ENCODE measurements at places on chromosomes 6 and 20.
A peak's percentile ranks its signal among the peaks of the same experiment; 100 is the strongest.

GRCh38 chr6:161673026-161673425, 399.2 kb upstream of the AGPAT4 start:
- H3K36me3 ChIP-seq: no peaks in the 10 kb centered on the region
- H3K4me1 ChIP-seq: peaks cover 2% of the 10 kb centered on the region
- no peak for DNase-seq
- no peak overlapping the region for H3K27ac ChIP-seq
- H3K4me3 ChIP-seq: no peak overlapping the region

GRCh38 chr6:39362487-39362865, 40.0 kb upstream of the KCNK16 start:
- H3K4me3 ChIP-seq: no peak overlapping the region
- peaks cover 4% of the 10 kb centered on the region for H3K27me3 ChIP-seq
- no peaks in the 10 kb centered on the region for H3K36me3 ChIP-seq
- H3K4me1 ChIP-seq: peaks cover 3% of the 10 kb centered on the region
- no peak overlapping the region for H3K27ac ChIP-seq
- no peak for DNase-seq

- H3K36me3 ChIP-seq: peaks cover 5% of the 10 kb centered on the region
- no peak for DNase-seq
- H3K27me3 ChIP-seq: peaks cover 2% of the 10 kb centered on the region
- H3K4me1 ChIP-seq: no peaks in the 10 kb centered on the region
- no peak overlapping the region for H3K4me3 ChIP-seq
Observed at GRCh38 chr6:44086931-44087574, 40.2 kb downstream of the MRPL14 start.

DNA sequence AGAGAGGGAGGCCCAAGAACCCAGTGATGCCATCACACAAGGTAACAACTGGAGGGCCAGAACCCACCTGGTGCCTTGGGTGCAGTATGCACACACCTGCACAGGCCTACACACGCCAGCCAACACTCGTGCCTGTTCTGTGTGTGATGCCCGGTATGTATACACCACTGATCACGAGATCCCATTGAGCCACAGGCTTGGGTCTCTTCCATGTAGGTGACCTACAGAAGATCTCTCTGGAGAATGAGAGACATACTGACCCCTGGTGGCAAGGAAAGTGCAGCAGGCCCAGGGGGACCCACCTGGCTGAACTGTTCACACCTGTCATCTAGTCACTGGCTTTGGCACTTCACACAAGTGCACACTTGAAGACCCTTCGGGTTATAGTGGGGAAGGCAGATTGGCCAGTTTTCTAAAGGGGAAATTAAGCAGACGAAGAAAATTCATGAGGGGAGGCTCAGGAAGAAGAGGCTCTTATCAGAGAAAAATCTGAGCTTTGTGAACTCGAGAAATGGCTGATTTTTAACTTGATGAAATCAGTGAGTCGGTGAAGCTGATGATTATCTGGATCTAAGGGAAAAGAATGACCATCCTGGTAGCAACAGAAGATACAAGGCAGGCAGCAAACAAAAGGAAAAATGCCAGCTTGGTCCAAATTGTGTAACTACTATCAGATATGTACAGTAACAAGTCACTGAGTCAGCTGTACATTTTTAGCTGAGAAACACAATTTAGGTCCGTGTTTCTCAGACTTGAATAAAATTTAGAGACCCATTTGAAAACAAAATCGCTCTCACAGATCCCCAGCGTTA, 69.1 kb upstream of the PBOV1 start:
- H3K27me3 ChIP-seq: peaks cover 2% of the 10 kb centered on the region
- peak; percentile 12 for DNase-seq
- no peaks in the 10 kb centered on the region for H3K4me1 ChIP-seq
- H3K27ac ChIP-seq: no peak overlapping the region

DNA sequence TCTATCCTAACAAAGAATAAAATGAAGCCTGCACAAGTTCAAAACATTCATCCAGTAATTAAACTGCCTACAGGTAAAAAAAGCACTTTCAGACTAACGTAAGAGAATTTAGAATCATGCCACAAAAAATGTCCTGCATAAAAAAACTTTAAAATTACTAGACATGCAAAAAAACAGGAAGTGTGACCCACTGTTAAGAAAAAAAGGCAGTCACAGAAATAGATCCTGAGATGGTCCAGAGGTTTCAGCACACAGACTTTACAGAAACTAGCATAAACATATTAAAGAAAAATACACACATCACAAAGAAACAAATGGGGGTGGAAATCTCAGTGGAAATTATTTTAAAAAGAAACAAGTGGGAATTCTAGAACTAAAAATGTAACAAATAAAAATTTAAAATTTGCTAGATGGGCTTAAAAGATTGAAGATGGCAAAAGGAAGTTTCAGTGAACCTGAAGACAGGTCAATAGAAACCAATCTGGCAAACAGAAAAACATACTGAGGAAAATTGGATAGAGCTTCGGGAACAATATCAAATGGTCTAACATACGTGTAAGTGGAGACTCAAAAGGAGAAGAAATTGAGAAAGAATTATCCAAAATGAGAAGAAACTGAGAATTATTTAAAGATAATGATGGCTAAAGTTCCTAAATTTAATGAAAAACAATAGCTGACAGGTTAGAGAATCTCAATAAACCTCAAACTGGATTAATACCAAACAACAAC, 3.4 kb upstream of the ZNF133 start:
- H3K36me3 ChIP-seq: peaks cover 15% of the 10 kb centered on the region
- H3K27ac ChIP-seq: no peak overlapping the region
- peaks cover 25% of the 10 kb centered on the region for H3K27me3 ChIP-seq
- DNase-seq: no peak
- H3K4me3 ChIP-seq: no peak overlapping the region

DNA sequence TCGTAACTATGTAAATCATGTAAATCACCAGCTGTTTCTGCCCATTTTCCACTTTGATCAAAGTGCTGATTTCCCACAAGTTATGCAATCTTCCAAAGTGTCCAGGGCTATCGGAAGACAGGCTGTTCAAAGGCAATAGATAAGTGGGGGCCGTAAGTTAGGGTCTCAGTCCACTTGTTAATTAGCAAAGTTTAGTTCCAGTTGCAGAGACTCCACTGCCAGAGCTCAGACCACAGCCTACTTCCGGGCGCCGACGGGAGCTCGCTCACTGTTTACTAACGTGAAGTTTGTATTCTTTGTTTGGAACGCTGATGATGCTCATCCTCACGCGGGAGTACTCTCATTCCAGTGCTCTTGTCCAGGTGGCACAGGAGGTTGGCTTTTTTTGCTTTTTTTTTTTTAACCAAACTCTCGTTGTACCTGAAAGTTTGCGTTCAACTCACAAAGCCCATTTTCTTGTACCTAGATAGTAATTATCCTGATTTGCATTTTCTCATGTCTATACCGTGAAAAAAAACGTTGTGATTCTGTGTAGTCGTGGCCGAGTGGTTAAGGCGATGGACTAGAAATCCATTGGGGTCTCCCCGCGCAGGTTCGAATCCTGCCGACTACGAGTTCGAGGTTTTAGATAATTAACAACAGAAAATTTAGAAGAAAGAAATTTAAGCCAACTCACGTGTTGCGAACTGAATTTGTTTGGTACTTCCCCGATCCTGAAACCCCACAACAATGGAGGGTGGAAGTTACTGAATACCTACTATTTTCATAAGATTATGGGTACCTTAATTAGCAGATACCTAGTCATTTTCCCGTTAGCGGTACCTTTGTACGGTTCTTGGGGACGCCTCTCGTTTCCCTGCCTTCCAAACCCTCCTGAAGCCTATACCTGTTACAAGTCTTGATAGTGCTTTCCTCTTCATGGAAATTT, 29.9 kb upstream of the ZNF184 start:
- peak overlapping the region; percentile 87 for H3K4me3 ChIP-seq
- H3K27ac ChIP-seq: peak overlapping the region; percentile 33
- no peaks in the 10 kb centered on the region for H3K36me3 ChIP-seq

DNA sequence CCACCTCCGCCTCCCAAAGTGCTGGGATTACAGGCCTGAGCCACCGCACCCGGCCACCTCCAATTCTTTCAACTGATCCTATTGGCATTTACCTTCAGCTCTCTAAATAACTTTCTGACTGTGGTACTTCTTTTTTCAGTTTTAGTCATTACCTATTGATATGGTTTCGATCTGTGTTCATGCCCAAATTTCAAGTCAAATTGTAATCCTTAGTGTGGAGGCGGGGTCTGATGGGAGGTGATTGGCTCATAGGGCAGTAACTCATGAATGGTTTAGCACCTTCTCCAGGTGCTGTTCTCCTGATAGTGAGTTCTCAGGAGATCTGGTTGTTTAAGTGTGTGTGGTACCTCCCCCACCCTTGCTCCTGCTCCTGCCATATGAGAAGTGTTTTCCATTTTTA, 140.9 kb downstream of the LPA start:
- no peak overlapping the region for H3K27ac ChIP-seq
- H3K36me3 ChIP-seq: no peaks in the 10 kb centered on the region
- DNase-seq: no peak
- peaks cover 26% of the 10 kb centered on the region for H3K4me1 ChIP-seq

GRCh38 chr6:89959883-89960282, 65.6 kb downstream of the GJA10 start:
- H3K4me1 ChIP-seq: peaks cover 17% of the 10 kb centered on the region
- no peaks in the 10 kb centered on the region for H3K27me3 ChIP-seq
- no peak overlapping the region for H3K4me3 ChIP-seq
- peaks cover 15% of the 10 kb centered on the region for H3K36me3 ChIP-seq
- no peak for DNase-seq

- H3K27ac ChIP-seq: no peak overlapping the region
- peaks cover 6% of the 10 kb centered on the region for H3K4me1 ChIP-seq
- H3K27me3 ChIP-seq: peaks cover 4% of the 10 kb centered on the region
- no peaks in the 10 kb centered on the region for H3K36me3 ChIP-seq
- no peak overlapping the region for H3K4me3 ChIP-seq
- DNase-seq: no peak
Observed at GRCh38 chr6:87753131-87753685, 51.2 kb upstream of the AKIRIN2 start.

- peaks cover 10% of the 10 kb centered on the region for H3K4me1 ChIP-seq
- no peaks in the 10 kb centered on the region for H3K27me3 ChIP-seq
- DNase-seq: no peak
- no peak overlapping the region for H3K4me3 ChIP-seq
Observed at GRCh38 chr6:87482366-87482765, 9.6 kb downstream of the SLC35A1 start.

DNA sequence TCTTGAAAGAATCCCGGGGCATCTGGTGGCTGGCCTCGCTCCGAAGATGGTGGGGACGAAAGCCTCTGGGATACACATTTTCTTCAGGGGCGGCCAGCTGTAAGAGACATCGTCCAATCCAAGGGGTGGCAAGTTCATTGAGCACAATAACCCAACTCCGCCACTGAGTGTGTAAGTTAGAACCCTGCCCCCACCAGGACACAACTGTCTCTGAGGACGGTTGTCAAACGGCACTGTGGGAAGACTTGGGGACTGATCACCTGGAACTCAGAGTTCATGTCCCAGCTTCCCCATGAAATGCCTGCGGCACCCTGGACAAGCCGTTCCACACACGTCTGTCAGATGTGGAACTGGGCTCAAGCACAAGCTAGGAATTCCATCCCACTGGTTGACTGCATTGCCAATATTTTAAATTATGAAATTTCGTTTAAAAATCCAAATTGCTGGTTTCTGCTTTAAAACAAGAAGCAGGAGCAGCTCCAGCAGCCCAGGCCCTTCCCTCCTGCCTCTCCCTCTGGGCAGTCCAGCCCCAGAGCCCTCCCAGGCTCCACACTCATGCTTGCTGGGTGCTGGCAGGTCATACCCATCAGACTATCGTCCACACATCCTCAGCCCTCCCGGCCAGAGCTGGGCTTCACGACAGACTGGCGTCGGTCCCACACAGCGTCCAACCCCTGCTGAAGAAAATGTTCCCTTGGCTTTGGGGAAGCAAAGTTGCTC, 80.9 kb upstream of the AFDN start:
- no peak for DNase-seq
- H3K4me3 ChIP-seq: no peak overlapping the region
- H3K4me1 ChIP-seq: no peaks in the 10 kb centered on the region
- H3K27ac ChIP-seq: no peak overlapping the region
- H3K27me3 ChIP-seq: peaks cover 5% of the 10 kb centered on the region
- H3K36me3 ChIP-seq: no peaks in the 10 kb centered on the region

- H3K36me3 ChIP-seq: no peaks in the 10 kb centered on the region
- peaks cover 16% of the 10 kb centered on the region for H3K27me3 ChIP-seq
Observed at GRCh38 chr6:44071670-44072451, 55.4 kb downstream of the MRPL14 start.

- peak; percentile 17 for DNase-seq
- H3K36me3 ChIP-seq: no peaks in the 10 kb centered on the region
- peak within 1 kb of the TSS; percentile 95 for H3K4me3 ChIP-seq
- peaks cover 11% of the 10 kb centered on the region for H3K27me3 ChIP-seq
Observed at GRCh38 chr6:122789182-122790027, at the start of gene SMPDL3A. Gene SMPDL3A (plus strand): TSS chr6:122789258. CDS start chr6:122789347, 89 bp downstream.

- no peaks in the 10 kb centered on the region for H3K4me1 ChIP-seq
- DNase-seq: no peak
Observed at GRCh38 chr6:140966676-140967075, 1166.0 kb upstream of the GJE1 start.

GRCh38 chr6:169577236-169577635, 124.6 kb downstream of the WDR27 start:
- H3K27me3 ChIP-seq: peaks cover 3% of the 10 kb centered on the region
- H3K36me3 ChIP-seq: peaks cover 4% of the 10 kb centered on the region
- peaks cover 16% of the 10 kb centered on the region for H3K4me1 ChIP-seq

DNA sequence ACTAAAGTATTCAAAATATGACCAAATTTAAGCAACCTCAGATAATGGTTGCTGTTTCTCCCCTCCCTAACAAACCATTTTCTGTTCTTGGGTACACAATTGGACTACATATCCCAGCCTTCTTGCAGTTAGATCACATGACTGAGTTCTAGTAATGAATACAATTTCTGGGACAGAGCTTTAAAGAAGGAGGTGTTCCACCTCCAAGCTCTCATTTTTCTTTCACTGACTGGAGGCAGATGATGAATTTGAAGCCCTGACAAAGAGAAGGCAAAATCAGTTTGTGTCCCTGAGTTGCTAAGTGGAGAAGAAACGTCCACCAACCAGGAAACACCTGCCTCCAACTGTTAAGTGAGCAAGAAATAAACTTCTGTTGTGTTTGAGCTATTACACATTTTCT, 117.2 kb downstream of the LCA5 start:
- no peak overlapping the region for H3K27ac ChIP-seq
- no peak for DNase-seq
- H3K36me3 ChIP-seq: no peaks in the 10 kb centered on the region
- no peaks in the 10 kb centered on the region for H3K4me1 ChIP-seq

DNA sequence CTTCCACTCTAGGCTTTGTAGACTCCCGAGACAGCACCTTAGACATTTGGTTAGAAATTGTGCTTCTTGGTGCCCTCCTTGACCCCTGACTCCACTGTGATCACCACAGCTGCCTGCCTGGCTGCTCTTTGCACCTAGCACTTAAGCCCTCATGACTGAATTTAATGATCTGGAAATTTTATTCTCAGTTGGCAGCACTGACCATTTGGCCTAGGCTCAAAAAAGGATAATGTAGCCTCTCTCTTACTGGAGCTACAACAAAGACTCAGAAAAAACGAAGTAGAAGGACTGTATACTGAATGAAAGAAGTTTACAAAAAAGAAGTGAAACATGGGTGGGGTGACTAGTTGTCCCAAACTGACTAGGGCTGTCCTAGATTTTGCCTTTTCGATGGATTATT, 11.3 kb upstream of the ABRACL start:
- no peak for DNase-seq
- H3K27me3 ChIP-seq: peaks cover 3% of the 10 kb centered on the region
- no peak overlapping the region for H3K27ac ChIP-seq

Data from immature natural killer cell (primary cell).